ENCODE measurements at places on chromosomes 3 and 15.

DNA sequence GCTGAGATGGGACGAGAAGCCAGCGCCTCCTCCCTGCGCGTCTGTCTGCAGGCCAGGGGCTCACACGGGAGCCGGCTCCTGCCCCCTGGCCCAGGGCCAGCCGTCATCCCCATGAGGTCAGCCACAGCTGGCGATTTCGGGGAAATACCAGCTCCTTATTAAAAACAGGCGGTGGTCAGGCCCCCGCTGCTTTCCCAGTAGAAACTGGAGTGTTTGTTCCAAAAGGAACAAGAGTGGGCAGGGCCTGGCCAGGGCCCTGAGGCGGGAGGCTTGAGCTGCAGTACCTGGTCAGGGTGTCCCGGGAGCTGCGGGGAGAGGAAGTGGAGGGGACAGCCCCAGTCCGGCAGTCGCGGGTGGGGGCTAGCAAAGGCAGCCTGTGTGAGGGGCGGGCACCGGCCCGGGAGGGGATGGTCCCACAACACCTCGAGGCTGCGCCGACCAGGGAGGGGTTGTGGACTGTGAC is 17.8 kb downstream of the MYL3 start:
- DNase-seq: peak; percentile 87

- DNase-seq: no peak
Measured at GRCh38 chr15:51706291-51706690, 25.0 kb downstream of the SCG3 start.

GRCh38 chr15:79475306-79475705 is 43.2 kb downstream of the MINAR1 start:
- no peak for DNase-seq

GRCh38 chr3:8899876-8900460 is 63.3 kb downstream of the RAD18 start:
- DNase-seq: no peak

DNA sequence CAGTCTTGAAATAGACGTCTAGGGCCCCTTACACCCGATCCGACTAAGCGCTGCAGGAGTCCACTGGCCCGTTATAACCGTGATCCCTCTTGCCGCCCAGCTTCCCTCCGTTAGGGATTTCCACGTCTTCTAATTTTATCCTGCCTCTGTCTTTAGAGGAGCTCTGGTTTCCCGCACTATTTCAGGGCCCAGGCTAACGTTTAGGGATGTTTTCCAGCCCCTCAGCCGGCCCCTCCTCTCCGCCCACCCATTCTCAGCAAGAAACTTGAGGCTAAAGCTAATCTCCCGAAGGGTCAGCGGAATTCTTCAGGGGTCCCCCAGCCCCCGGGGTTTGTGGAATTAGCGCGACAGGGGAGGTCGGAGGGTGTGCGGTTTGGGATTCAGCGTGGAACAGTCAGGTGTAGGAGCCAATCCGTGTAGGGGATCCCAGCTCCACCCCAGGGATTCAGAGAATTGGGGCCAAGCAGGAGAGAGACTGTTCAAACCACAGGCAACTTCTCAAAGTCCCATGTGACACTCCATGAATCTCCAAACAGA is 1.6 kb downstream of the PTX3 start:
- DNase-seq: no peak
